ENCODE measurements at places on chromosomes 16 and 17.

- H3K36me3 ChIP-seq, result no peaks in the 10 kb centered on the region
- H3K4me1 ChIP-seq, result no peaks in the 10 kb centered on the region
- H3K27me3 ChIP-seq, result peaks cover 40% of the 10 kb centered on the region
- H3K27ac ChIP-seq, result no peak overlapping the region
- H3K4me3 ChIP-seq, result no peak overlapping the region
- no peak for DNase-seq
Observed at GRCh38 chr17:15078570-15078969, 186.6 kb downstream of the PMP22 start.

GRCh38 chr16:89232107-89232506, 14.6 kb downstream of the ZNF778 start:
- H3K36me3 ChIP-seq, result peaks cover 2% of the 10 kb centered on the region
- no peak overlapping the region for H3K4me3 ChIP-seq
- H3K27me3 ChIP-seq, result no peaks in the 10 kb centered on the region
- DNase-seq, result no peak

DNA sequence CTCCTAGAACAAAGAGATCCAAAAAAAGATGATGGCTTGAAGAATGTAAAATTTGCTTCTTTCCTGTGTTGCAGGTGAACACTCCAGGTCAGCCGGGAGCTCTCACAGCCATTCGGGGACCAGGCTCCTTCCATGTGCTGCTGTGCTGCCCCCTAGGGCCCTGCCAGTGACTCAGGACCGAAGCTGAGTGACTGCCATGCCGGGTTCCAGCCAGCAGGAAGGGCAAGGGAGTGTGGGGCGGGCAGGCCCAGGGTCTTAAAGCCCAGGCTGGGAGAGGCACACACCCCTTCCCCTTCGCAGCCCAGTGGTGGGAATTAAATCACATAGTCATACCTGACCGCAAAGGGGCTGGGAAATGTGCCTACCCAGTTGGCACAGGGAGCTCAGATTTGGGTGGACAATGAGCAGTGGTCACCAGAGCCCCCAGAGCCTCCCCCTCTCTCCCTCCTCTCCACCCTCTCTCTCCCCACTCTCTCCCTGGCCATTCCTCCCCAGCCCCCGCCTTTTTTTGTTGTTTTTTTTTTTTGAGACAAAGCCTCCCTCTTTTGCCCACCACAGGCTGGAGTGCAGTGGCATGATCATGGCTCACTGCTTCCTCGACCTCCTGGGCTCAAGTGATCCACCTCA, 11.5 kb downstream of the EPOP start:
- no peak overlapping the region for H3K27ac ChIP-seq
- H3K4me1 ChIP-seq, result no peaks in the 10 kb centered on the region
- no peak for DNase-seq
- no peak overlapping the region for H3K4me3 ChIP-seq
- H3K36me3 ChIP-seq, result peaks cover under 1% of the 10 kb centered on the region
- peaks cover 51% of the 10 kb centered on the region for H3K27me3 ChIP-seq

DNA sequence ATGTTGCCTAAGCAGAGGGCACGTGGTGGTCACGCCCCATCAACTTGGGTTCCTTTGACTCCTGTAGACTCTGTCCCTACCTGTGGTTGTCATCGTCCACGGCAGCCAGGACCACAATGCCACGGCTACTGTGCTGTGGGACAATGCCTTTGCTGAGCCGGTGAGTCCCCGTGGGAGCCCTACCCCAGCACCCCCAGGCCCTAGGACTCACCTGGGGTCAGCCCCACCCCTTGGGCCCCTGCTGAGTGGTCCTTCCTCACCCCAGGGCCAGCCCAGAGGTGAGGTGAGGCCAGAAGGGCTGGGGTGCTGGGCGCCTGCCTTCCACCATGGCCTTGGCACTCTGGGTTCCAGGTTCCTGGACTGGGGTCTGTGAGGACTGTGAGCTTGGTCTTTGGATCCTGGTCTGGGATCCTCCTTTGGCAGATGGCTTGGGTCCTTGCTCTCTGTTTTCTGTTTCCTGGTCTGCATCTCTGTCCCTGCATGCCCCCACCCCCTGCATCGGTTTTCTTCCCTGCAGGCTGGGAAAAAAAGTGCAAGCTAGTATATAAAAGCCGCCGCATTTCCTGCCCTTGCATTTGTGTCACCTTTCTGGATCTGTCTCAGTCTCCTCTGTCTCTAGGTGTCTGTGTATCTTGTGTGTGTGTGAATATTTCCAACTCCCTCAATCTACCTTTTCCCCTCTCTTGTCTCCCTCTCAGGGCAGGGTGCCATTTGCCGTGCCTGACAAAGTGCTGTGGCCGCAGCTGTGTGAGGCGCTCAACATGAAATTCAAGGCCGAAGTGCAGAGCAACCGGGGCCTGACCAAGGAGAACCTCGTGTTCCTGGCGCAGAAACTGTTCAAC, 17.5 kb downstream of the STAT5A start:
- no peaks in the 10 kb centered on the region for H3K27me3 ChIP-seq
- no peak overlapping the region for H3K4me3 ChIP-seq
- peaks cover 12% of the 10 kb centered on the region for H3K4me1 ChIP-seq
- H3K36me3 ChIP-seq, result peaks cover 61% of the 10 kb centered on the region

- peak overlapping the region; percentile 86 for H3K4me3 ChIP-seq
- H3K36me3 ChIP-seq, result peaks cover 29% of the 10 kb centered on the region
- no peaks in the 10 kb centered on the region for H3K27me3 ChIP-seq
- peaks cover 42% of the 10 kb centered on the region for H3K4me1 ChIP-seq
- no peak for DNase-seq
- peak overlapping the region; percentile 79 for H3K27ac ChIP-seq
Observed at GRCh38 chr16:30893417-30893743, 497 bp downstream of the BCL7C start.

DNA sequence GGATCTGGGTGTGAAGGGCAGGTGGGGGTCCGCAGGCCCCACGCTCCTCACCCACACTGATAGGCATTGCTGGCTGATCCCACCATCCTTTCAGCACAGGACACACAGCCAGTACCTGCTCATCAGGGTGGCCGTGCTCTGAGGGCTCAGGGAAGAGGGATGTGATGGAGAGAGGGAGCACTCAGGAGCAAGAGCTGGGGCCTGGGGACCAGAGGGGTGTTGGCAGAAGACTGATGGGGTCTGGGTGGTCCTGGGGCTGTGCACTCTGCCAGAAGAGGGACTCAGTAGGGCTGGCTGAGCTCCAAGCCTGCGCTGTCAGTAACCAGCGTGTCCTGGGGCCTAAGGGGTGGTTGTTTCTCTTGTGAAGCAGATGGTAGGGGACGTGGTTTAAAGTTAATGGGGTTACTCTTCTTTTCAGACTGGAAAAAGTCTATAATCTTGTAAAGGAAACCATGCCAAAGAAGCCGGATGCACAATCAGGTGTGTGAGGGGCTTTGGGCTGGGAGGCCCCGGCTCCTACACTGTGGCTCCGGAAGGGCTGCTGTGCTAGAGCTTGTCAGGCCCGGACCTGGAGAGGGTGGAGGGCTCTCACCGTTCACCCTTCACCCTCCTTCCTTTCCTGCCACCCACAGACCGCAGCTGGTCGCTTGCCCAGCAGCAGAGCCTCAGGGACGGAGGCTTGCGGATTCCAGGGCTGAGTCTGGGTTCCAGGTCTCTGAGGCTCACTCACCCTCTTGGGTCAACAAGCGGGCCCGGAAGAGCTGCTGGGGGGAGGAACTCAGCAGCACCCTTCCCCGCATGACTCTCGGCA, 27.8 kb downstream of the POLR3E start:
- H3K27ac ChIP-seq, result peak overlapping the region; percentile 79
- DNase-seq, result no peak
- H3K36me3 ChIP-seq, result peaks cover 42% of the 10 kb centered on the region
- H3K4me1 ChIP-seq, result peaks cover 11% of the 10 kb centered on the region
- no peaks in the 10 kb centered on the region for H3K27me3 ChIP-seq
- no peak overlapping the region for H3K4me3 ChIP-seq

DNA sequence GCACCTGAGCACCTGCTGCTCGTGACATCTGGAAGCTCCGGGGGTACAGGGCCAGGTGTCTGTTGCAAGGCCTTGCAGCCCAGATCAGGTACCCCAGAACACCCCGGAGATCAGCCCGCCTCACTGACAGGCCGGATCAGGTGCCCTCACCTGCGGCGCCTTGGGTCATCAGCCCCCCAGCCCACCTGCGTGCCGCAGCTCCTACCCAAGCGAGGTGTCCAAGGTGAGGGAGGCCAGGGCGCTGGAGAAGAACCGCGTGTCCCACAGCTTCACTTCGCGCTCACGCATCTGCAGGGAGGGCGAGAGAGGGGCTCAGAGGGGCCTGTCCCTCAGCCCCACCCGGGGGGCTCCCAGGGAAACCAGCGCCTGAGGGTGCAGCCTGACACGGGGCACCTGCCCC, 16.1 kb downstream of the VASN start:
- H3K27me3 ChIP-seq, result no peaks in the 10 kb centered on the region
- H3K36me3 ChIP-seq, result peaks cover 75% of the 10 kb centered on the region
- no peak overlapping the region for H3K27ac ChIP-seq
- no peak overlapping the region for H3K4me3 ChIP-seq
- H3K4me1 ChIP-seq, result peaks cover 13% of the 10 kb centered on the region

- H3K4me3 ChIP-seq, result no peak overlapping the region
- no peaks in the 10 kb centered on the region for H3K27me3 ChIP-seq
- peaks cover 24% of the 10 kb centered on the region for H3K36me3 ChIP-seq
Observed at GRCh38 chr17:48051283-48051682, 3.1 kb downstream of the NFE2L1 start.

- H3K4me1 ChIP-seq, result no peaks in the 10 kb centered on the region
- H3K36me3 ChIP-seq, result no peaks in the 10 kb centered on the region
- no peak for DNase-seq
- no peaks in the 10 kb centered on the region for H3K27me3 ChIP-seq
- H3K27ac ChIP-seq, result no peak overlapping the region
Observed at GRCh38 chr16:64380751-64381150, 741.1 kb downstream of the CDH11 start.

GRCh38 chr16:11398851-11399250, 53.6 kb downstream of the RMI2 start:
- no peak overlapping the region for H3K27ac ChIP-seq
- no peaks in the 10 kb centered on the region for H3K36me3 ChIP-seq
- no peaks in the 10 kb centered on the region for H3K27me3 ChIP-seq
- H3K4me1 ChIP-seq, result no peaks in the 10 kb centered on the region
- no peak for DNase-seq

DNA sequence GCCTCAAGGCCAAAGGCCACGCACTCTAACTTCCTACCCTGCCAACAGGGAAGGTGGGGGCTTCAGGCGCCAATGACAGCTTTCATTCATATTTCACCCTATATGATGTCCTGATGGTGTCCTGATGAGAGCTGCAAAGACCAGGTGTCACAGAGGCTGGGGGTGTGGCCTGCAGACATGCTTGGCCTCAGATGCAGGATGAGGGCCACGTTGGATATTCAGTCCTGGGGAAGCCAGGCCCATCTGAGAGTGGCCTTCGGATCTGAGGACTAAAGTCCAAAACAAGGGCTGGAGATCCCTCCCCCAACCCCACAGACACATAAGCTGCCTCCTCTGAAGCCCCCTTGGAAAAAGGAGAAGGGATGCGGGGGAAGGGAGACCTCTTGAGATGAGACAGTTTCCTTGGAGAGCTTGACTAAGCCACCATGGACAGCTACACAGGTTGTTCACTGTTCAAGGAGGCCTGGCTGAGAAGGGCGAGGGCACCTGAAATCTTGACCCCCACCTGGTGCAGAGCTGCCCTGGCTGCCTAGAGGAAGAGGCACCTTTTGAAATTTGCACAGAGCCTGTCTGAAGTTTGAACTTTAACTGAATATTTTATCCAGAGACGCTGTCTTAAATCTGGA, 24.3 kb upstream of the GSG1L start:
- H3K27me3 ChIP-seq, result no peaks in the 10 kb centered on the region
- no peak for DNase-seq
- H3K36me3 ChIP-seq, result peaks cover 11% of the 10 kb centered on the region
- peak overlapping the region; percentile 87 for H3K27ac ChIP-seq

- peak; percentile 51 for DNase-seq
- peaks cover 31% of the 10 kb centered on the region for H3K4me1 ChIP-seq
- H3K36me3 ChIP-seq, result peaks cover 6% of the 10 kb centered on the region
- H3K4me3 ChIP-seq, result peak overlapping the region; percentile 54
- peak overlapping the region; percentile 89 for H3K27ac ChIP-seq
Observed at GRCh38 chr16:30941600-30942425, 7.1 kb upstream of the ORAI3 start.

DNA sequence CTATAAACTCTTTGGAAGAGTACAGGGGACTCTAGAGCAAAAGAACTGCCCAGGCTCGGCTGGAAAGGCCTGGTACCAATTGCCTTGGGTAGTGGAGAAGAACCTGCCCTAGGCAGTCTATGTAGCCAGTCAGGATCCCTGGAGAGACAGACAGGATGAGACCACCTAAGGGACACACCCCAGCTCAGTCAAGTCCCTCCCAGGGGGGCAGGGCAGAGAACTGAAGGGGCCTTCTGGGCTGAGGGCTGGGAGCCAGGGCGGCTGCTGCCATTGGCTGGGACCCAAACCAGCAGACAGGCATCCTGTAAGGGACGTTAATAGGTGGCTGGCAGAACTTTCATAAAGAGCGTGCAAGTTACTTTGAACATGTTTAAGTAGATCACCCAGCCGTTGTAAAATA, 12.8 kb upstream of the SLC38A8 start:
- no peaks in the 10 kb centered on the region for H3K4me1 ChIP-seq
- H3K36me3 ChIP-seq, result peaks cover 59% of the 10 kb centered on the region
- no peak overlapping the region for H3K4me3 ChIP-seq
- DNase-seq, result no peak
- no peaks in the 10 kb centered on the region for H3K27me3 ChIP-seq
- H3K27ac ChIP-seq, result no peak overlapping the region

- H3K27me3 ChIP-seq, result peaks cover 59% of the 10 kb centered on the region
- no peaks in the 10 kb centered on the region for H3K4me1 ChIP-seq
- H3K27ac ChIP-seq, result no peak overlapping the region
- no peak for DNase-seq
- H3K36me3 ChIP-seq, result no peaks in the 10 kb centered on the region
- H3K4me3 ChIP-seq, result no peak overlapping the region
Observed at GRCh38 chr17:34423978-34424813, 61.2 kb upstream of the CCL1 start.

- no peak for DNase-seq
- H3K27ac ChIP-seq, result no peak overlapping the region
- no peaks in the 10 kb centered on the region for H3K27me3 ChIP-seq
- H3K4me1 ChIP-seq, result no peaks in the 10 kb centered on the region
Observed at GRCh38 chr17:61789872-61790271, 73.5 kb downstream of the BRIP1 start.

DNA sequence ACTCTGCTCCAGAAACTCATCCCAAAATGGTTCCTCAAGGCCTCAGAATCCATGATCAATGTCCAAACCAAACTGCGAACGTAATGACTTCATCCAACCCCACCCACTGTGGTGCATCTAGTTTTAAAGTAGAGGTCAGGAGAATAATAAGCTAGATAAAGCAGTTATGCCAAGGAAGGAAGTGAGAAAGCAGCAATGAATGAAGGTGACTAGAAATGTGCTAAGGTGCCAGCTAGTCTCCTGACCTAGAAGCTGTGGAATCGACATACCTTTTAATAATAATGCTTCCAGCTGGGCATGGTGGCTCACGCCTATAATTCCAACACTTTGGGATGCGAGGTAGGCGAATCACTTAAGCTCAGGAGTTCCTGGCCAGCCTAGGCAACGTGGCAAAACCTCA, 99.2 kb downstream of the SMG6 start:
- DNase-seq, result no peak
- peaks cover 11% of the 10 kb centered on the region for H3K36me3 ChIP-seq
- H3K4me1 ChIP-seq, result peaks cover 28% of the 10 kb centered on the region
- H3K4me3 ChIP-seq, result no peak overlapping the region
- H3K27me3 ChIP-seq, result no peaks in the 10 kb centered on the region
- no peak overlapping the region for H3K27ac ChIP-seq

- peaks cover 7% of the 10 kb centered on the region for H3K4me1 ChIP-seq
- H3K27ac ChIP-seq, result no peak overlapping the region
- no peak overlapping the region for H3K4me3 ChIP-seq
- no peaks in the 10 kb centered on the region for H3K27me3 ChIP-seq
Observed at GRCh38 chr17:17576772-17577234, 14.7 kb downstream of the PEMT start.
